CD4-positive, alpha-beta T cell treated with Interleukin-10 for 1 hour (primary cell): ENCODE measurements at places on chromosomes 1 and 21.

- DNase-seq, result no peak
Measured at GRCh38 chr1:19489996-19490395, 4.7 kb upstream of the CAPZB start.

- no peak for DNase-seq
Measured at GRCh38 chr1:43602990-43603389, 47.0 kb upstream of the KDM4A start.

GRCh38 chr1:38451541-38451993 lies 405.0 kb upstream of the POU3F1 start:
- DNase-seq, result no peak

DNA sequence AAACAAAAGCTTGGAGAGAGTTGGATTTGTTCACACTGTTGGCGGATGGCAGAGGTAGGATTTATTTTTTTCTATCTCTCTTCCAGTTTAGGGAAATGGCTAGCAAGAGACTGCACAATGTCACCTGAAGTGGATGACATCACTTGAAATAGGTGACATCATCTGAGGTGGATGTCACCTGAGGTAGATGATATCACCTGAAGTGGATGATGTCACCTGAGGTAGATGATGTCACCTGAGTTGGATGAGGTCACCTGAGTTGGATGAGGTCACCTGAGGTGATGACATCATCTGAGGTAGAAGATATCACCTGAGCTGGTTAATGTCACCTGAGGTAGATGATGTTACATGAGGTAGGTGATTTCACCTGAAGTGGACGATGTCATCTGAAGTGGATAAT lies 413.4 kb downstream of the DSCAM start:
- no peak for DNase-seq

- DNase-seq, result no peak
Measured at GRCh38 chr1:113912594-113913311, 7.6 kb downstream of the DCLRE1B start.

GRCh38 chr1:6288665-6289064 lies 27.8 kb upstream of the GPR153 start:
- DNase-seq, result no peak

DNA sequence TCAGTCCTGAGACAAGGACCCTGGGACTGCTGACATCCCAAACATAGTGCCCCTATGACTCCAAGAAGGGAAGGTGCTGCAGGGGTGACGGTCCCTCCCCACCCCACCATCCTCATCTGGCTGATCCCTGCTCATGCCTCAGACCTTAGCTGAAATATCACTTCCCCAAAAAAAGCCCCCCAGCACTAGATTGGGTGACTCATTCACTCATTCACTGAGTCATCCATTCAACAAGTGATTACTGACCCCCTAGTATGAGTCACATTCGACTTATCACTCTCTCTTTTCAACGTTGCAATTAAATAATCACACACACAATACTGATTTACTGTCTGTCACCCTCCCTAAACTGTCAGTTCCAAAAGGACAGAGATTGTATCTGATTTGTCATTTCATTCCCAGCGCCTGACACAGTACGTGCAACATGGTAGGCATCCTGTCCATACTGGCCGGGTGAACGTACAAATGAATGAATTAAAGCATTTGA lies 48.6 kb downstream of the HIVEP3 start:
- DNase-seq, result no peak

- no peak for DNase-seq
Measured at GRCh38 chr21:37503848-37504467, 137.4 kb downstream of the DYRK1A start.

- no peak for DNase-seq
Measured at GRCh38 chr1:56506951-56507491, 72.3 kb downstream of the PLPP3 start.

GRCh38 chr1:236147068-236147467 lies 4.7 kb downstream of the GPR137B start:
- DNase-seq, result no peak

DNA sequence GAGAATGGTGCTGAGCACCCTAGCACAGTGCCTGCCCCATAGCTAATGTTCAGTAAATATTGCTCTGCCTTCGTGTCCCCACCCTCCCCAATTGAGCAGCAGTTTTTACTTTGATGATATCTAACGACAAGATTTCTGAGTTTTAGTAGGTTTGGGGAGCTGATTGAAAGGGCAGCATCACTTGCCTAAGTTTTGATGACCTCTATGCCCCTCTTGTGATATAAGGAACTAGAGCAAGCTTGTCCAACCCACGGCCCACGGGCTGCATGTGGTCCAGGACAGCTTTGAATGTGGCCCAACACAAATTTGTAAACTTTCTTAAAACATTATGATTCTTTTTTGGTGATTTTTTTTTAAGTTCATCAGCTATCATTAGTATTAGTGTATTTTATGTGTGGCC lies 1.6 kb downstream of the CNIH4 start:
- DNase-seq, result no peak

DNA sequence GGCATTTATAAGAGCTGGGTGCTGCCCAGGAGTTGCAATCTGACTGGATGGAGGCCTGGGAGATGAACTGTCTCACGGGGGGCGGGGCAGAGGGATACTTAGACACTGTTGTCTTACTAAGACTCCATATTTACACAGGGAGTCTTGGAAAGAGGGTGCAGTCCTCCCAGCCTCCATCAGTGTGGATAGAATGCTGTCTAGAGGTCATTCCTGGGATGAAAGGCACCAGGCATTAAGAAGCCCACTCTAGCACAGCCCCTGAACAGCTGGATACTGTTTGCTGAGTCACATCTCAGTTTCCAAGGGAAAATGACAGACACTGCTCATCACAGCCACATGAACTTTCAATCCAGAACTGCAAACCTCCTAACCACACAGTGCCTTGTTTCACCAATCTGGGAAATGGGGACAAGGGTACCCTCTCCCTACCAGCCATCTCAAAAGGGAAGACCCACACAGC lies 43.3 kb downstream of the SSBP3 start:
- no peak for DNase-seq

GRCh38 chr1:15704526-15705183 lies 20.5 kb downstream of the PLEKHM2 start:
- DNase-seq, result no peak

- no peak for DNase-seq
Measured at GRCh38 chr1:143699115-143699514, 272.7 kb downstream of the FAM72C start.

DNA sequence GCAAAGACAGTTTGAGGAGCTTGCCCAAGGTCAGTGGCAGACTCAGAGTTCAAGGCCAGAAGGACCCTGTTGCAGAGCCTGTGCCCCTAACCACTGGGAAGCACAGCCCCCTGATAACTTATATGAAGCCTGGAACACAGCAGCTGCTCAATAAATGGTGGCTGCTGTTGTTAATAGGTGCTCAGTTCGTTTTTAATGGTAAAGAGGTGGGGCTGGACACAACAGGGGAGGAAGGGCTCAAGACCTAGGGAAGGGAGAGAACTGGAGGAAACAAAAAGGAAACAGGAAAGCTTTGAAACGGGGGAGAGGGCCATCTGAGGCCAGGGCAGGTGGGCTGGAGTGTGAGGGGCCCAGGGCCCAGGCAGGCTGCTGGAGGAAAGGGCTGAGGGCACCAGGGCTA lies 125.4 kb downstream of the LACTBL1 start:
- no peak for DNase-seq

DNA sequence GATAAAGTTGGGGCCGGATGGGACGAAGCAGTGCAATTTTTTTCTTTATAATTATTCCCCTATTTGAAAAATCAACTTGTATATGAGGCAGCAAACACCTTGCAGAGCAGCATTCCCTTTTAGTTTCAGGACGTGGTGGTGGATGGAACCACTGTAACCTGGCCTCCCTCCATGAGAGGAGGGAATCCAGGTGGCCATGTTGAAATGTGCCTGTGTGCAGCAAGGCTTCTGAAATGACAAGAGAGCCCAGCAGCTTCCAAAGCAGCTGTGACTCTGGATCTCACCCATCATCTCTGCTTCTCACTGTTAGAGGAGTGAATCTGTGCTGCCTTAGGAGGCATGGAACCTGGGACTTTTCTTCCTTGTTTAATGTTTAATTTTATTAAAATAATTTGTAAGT lies 42.3 kb downstream of the NFIA start:
- DNase-seq, result no peak

DNA sequence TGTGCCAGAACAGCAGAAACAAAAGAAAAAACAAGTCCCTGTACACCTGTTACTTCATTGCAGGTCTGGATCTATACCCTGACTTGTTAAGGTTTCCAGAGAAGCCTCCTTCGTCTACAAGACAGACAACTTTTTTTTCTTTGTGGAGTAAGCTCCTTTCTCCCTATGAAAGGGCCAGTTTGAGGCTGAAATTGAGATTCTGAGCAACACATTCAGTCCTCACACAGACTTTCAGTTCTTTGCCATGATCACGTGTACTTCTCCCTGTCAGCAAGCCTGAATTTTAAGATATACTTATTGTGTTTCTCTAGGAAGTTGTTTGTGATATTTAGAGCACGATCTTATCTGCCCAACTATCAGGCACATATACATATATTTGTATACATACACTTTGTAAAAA lies 374.0 kb downstream of the NTNG1 start:
- no peak for DNase-seq
